ENCODE measurements at places on chromosomes 16 and 17.

GRCh38 chr16:13032911-13033310, 131.5 kb downstream of the SHISA9 start:
- no peak for DNase-seq

- no peak for DNase-seq
Measured at GRCh38 chr17:70881093-70881492, 711.8 kb downstream of the KCNJ2 start.

DNA sequence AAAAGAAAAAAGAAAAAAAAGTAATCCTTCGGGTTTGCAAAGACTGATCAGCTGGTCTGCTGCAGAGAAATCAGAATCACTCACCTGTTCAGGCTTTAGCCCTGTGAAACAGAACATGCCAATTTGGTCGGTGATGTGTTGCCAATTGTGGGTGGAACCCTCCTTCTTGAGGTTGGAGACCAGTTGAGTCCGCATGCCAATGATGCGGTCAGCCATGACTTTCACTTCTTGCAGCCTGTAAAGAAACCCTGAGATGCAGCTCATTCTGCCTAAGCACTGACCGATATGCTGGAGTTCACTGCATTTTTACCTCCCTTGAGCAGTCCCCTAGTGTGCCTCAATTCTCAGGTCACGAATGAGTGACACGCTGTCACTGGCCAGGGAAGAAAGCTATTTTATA, 24.8 kb upstream of the SLC38A7 start:
- DNase-seq, result no peak

DNA sequence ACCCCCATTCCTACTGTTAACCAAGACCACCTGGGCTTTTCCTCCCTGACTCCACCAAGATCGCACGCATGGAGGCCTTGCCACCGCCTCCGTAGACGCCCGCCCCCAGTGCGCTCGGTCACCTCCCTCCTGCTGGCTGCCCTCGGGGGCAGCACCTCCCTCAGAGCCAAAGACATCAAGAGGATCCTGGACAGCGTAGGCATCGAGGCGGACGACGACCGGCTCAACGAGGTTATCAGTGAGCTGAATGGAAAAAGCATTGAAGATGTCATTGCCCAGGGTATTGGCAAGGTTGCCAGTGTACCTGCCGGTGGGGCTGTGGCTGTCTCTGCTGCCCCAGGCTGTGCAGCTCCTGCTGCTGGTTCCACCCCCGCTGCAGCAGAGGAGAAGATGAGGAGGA, 1.2 kb downstream of the EFCAB3 start:
- no peak for DNase-seq

- DNase-seq, result no peak
Measured at GRCh38 chr17:699345-699744, 15.3 kb downstream of the VPS53 start.
